Activated naive CD8-positive, alpha-beta T cell treated with anti-CD3 and anti-CD28 coated beads, Interleukin-2, amount 50 U/mL, for 16 hours (primary cell): ENCODE measurements at places on chromosomes 5 and 9.

DNA sequence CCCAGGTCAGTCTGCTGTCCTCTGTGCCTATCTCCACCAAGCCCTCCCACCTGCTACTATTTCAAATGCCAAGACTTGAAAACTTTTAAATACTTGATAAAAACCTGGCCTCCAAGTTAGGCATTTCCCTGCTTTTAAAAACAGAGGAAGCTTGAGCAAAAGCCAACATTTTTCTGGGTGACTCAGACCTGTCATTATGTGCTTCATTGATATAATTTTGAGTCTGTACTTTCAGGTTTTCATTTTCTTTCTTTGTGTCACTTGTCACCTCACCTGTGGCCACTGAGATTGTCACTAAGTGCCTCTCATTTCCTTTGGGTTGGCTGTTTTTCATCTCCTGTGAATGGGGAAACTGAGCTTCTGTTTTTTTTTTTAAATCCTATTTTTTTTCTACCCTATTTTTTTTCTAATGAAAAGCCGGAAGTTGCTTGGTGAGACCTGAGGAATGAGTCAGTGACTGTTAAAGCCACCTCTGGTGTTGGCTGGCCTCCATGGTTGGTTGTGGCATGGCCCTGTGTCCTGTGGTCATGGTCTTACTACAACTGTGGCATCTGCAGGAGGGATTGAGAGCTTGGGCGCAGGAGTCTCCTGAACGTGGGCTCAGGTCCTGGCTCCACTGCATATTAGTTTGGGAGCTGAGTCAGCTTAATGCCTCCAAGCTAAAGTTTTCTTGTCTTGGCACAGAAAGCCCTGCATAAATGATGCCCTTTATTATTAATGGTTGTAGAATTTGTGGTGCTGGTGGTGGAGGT is 56.7 kb downstream of the ARHGAP26 start:
- DNase-seq = no peak

DNA sequence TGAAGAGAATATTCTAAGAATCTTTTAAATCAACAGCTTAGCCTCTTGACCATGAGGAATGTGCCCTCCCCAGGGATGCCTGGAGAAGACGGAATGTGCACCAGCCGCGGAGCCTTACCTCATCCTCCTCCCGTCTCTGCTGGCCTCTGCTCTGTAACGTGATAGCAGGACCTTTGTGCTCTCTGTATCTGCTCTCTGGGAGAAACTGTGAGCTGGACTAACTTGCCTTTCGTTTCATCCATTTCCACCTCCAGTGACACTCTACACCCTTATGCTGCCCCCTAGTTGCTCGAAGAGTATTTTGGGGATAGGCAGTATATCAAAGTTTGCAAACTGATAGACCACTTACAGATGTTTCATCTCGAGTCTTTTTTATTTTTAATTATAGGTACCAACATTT is 141.4 kb downstream of the NPR3 start:
- DNase-seq = no peak

DNA sequence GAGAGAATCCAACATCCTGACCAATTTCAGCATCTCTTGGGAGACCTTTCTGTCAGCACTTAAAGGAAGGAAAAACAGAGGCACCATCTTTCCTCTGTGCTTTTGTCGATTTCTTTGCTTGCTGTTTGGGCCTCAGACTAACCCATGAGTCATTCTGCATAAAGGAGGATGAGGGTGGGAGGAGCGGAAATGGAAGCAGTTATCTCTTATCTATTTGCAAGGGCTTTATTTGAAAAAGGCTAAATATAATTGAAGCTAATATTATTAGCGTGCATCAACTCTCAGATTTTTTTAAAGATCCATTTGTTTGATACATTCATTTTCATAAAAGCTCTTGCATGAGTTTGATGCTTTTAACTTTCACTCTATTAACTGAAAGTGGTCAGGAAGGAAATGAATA is 72.9 kb downstream of the ZNF622 start:
- DNase-seq = no peak

DNA sequence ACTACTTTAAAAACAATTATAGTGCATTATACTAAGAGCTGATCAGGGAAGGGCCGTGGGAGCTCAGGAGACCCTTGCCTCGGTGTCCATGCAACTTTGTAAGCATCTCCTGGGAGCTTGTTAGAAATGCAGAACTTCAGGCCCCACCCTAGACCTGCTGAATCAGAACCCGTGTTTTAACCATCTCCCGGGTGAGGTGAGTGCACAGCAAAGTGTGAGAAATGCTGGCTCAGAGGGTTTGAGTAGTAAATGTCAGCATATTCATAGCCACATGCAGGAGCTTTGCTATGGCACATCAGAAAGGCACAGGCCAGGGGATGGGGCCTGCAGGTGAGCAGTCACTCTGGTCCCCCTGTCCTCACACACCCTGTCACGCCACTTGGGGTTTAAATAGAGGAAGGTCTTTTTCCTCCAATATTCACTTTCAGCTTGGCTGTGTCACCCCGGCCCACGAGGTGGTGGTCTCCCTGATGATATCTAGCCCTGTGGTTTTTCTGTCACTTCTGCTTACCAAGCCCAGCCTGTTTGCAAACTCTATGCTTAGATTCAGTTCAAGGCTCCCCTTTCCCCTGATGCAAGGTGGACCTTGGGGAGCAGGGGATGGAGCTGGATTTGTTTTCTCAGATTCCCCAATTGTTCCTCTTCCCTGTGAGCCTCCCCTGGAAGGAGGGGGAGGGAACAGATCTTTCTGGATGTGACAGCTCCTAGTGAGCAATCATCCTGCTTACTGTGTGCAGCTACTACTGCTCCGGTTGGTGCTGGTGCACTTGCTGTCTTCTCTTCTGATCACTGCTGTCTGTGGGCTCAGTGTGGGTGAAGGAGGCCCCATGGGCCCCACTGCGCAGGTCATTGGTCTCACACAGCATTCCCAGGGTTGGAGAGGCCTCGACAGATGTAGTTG is 51.8 kb upstream of the TGFBR1 start:
- DNase-seq = no peak

- no peak for DNase-seq
These were observed 197.1 kb downstream of the ZNF462 start for GRCh38 chr9:107060062-107060461.

- DNase-seq = peak; percentile 65
These were observed 31.6 kb downstream of the TNPO1 start for GRCh38 chr5:72847989-72848473.
